ENCODE measurements at places on chromosomes 12 and 14. TPM values are rescaled to one million over a fixed set of nuclear protein-coding genes. Genes with fewer than 3 reads are reported as not detected.
A peak's percentile ranks its signal among the peaks of the same experiment; 100 is the strongest.

DNA sequence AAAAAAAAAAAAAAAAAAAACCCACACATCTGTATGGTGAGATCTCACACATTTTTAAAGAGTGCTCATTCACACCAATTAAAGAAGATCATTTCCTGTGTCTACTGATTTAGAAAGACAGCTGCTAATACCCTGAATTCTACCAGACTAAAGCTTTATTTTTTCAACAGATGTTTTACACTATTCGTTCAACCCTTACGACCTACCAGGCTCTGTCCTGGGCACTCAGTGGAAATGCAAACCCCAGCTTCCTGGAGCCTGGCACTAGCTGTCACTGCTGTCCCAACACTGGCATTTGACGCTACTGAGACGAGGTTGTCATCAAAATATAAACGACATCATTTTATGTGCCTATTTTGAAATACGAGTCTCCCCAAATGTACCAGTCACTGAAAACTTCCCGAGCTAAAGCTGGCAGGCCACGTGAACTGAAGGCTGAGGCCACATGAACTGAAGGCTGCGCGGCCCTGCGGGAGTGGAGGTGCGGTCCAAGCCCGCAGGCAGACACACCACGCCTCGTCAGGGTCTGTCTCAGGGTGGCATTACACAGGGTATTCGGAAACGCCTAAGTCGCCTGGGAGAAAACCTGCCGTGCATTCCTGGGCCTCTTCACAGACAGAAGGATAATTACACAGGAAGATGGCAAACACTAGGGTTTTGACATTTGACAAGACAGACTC, 27.2 kb downstream of the SLC15A4 start:
- peaks cover 94% of the 10 kb centered on the region for H3K36me3 ChIP-seq
- no peak for DNase-seq
- H3K4me3 ChIP-seq: no peak overlapping the region
- no peaks in the 10 kb centered on the region for H3K27me3 ChIP-seq
- no peak overlapping the region for H3K27ac ChIP-seq

GRCh38 chr12:45268672-45269411, 52.9 kb downstream of the ANO6 start:
- peak; percentile 84 for DNase-seq
- H3K4me1 ChIP-seq: peaks cover 17% of the 10 kb centered on the region
- H3K27ac ChIP-seq: peak overlapping the region; percentile 43
- no peaks in the 10 kb centered on the region for H3K36me3 ChIP-seq

- peaks cover 87% of the 10 kb centered on the region for H3K4me1 ChIP-seq
- H3K27me3 ChIP-seq: no peaks in the 10 kb centered on the region
- no peak for DNase-seq
- no peak overlapping the region for H3K27ac ChIP-seq
Measured at GRCh38 chr12:120227233-120228040, 26.5 kb upstream of the RPLP0 start.

- no peaks in the 10 kb centered on the region for H3K36me3 ChIP-seq
- DNase-seq: no peak
Measured at GRCh38 chr12:72273851-72274351, 1.7 kb downstream of the TRHDE start.

DNA sequence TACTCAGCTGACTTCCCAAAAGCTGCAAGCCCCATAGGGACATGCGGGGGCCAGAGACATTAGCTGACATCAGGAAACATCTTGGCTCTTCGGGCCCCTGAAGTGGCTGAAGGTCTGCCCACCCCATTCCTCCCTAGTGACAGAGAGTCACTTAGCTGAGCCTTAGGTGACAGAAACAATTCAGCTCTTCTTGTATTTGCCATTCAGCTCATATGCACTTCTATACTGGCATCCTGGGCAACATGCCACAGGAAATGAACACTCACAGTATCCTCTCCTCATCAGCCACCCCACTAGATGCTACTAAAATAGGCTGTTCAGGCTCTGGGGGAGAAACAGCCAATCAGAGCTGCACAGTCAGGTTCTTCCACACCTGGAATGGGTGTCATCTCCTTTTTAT, 3.4 kb downstream of the DCTN2 start:
- H3K27me3 ChIP-seq: peaks cover 8% of the 10 kb centered on the region
- H3K4me3 ChIP-seq: no peak overlapping the region
- H3K36me3 ChIP-seq: peaks cover 34% of the 10 kb centered on the region
- peaks cover 25% of the 10 kb centered on the region for H3K4me1 ChIP-seq
- DNase-seq: no peak
- no peak overlapping the region for H3K27ac ChIP-seq

Gene HOXC4
- total RNA-seq: 4.7 TPM

DNA sequence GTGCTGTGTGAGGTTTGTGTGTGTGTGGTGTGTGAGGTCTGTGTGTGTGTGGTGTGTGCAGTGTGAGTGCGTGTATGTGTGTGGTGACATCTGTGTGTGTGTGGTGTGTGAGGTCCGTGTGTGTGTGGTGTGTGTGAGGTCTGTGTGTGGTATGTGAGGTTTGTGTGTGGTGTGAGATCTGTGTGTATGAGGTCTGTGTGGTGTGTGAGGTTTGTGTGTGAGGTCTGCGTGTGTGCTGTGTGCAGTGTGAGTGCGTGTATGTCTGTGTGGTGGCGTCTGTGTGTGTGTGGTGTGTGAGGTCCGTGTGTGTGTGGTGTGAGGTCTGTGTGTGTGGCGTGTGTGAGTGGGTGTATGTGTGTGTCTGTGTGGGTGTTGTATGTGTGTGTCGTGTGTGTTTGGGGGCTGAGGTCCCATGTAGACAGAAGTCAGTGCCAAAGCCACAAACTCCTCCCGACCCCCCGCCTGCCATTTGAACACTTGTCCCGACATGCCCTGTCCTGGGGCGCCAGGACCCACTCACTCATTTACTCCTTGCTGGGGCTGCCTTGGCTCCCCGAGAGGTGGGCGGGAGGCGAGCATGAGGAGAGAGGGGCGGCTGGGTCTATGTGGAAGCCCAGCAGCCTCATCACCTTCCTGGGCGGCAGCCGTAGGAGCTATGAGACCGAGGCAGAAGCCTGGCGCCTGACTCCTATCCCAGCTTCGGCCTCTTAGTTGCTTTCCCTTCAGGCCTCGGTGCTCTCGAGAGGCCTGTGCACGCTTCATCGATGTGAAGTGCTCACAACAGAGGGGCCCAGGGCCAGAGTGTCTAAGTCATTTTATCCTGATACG, 20.5 kb downstream of the RILPL1 start:
- no peak overlapping the region for H3K27ac ChIP-seq
- peaks cover 4% of the 10 kb centered on the region for H3K4me1 ChIP-seq
- H3K36me3 ChIP-seq: peaks cover 45% of the 10 kb centered on the region
- DNase-seq: no peak
- H3K4me3 ChIP-seq: no peak overlapping the region

Gene ANO2
- total RNA-seq: 1.3 TPM

DNA sequence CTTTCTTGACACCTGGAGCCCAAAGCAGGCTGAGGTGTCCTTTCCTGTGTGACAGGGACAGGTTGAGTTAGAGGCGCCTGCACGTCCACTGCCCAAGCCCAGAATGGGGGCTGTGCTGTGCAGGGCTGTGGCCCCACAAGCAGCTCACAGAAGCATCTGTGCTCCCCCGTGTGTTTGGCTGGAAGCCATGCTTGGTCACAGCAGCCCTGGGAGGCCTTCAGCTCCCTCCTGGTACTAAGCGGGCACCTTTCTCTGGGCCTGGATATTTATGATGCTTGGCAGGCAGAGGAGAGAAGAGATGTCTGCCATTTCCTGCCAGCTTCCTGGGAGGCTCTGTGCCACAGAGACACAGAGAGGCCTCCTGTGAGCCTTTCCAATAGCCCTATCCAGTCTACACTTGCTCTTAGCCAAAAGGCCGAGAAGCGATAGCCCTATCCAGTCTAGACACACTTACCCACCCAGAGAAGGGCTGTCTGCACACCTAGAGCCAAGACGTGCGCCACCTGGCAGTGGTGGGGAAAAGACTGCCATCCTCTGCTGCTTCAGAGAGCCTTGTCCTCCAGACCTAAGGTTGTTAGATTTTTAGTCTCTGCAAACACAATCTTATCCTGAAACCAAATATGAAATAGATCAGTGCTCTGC, 117.4 kb downstream of the GCH1 start:
- no peak overlapping the region for H3K4me3 ChIP-seq
- H3K27ac ChIP-seq: no peak overlapping the region
- DNase-seq: no peak

GRCh38 chr14:100538351-100539002, 48.7 kb downstream of the BEGAIN start:
- no peak overlapping the region for H3K4me3 ChIP-seq
- no peaks in the 10 kb centered on the region for H3K36me3 ChIP-seq

Gene RPL10L
- total RNA-seq: not detected

- no peaks in the 10 kb centered on the region for H3K4me1 ChIP-seq
- no peaks in the 10 kb centered on the region for H3K27me3 ChIP-seq
- DNase-seq: no peak
- no peak overlapping the region for H3K4me3 ChIP-seq
- H3K36me3 ChIP-seq: no peaks in the 10 kb centered on the region
Measured at GRCh38 chr12:119772431-119772830, 104.5 kb downstream of the PRKAB1 start.

DNA sequence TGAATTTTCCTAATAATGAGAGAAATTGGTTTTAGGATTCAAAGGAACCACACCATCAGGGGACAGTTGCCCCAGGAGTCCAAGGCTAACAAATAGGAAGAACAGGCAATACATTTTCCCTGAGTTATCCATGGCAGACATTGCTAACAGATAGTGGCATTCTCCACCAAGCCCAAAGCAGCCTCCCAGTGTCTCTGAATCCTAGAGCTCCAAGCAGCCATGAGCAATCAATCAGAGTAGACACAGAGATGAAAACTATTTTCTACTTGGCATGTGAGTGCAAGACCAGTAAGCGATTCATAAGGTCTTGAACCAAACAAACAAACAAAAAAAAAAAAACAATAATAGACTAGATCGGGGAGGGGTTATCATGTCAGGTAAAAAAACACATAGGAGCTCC, 515.7 kb downstream of the MED13L start:
- H3K4me1 ChIP-seq: no peaks in the 10 kb centered on the region
- DNase-seq: no peak
- H3K36me3 ChIP-seq: no peaks in the 10 kb centered on the region
- H3K27me3 ChIP-seq: peaks cover 5% of the 10 kb centered on the region

DNA sequence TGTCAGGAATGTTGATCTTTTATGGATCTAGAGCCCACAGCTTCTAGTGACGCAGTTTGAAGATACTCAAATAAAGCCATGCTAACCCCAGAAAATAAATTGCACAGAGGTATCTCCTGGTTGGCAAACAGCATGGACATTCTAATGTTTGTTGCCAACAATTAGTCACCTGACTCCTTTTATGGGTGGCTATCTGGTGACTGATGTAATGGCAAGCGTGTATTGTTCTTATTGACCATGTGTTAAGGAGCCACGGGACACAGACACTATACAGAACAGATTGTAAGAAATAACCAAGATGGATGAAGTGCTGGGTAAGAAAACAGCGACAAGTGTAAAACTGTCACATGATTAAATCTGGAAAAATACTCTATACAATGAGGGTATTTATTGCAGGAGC, 401.3 kb upstream of the PDE3A start:
- peaks cover 9% of the 10 kb centered on the region for H3K4me1 ChIP-seq
- no peak overlapping the region for H3K4me3 ChIP-seq
- DNase-seq: no peak
- H3K27ac ChIP-seq: no peak overlapping the region
- no peaks in the 10 kb centered on the region for H3K36me3 ChIP-seq
- no peaks in the 10 kb centered on the region for H3K27me3 ChIP-seq

DNA sequence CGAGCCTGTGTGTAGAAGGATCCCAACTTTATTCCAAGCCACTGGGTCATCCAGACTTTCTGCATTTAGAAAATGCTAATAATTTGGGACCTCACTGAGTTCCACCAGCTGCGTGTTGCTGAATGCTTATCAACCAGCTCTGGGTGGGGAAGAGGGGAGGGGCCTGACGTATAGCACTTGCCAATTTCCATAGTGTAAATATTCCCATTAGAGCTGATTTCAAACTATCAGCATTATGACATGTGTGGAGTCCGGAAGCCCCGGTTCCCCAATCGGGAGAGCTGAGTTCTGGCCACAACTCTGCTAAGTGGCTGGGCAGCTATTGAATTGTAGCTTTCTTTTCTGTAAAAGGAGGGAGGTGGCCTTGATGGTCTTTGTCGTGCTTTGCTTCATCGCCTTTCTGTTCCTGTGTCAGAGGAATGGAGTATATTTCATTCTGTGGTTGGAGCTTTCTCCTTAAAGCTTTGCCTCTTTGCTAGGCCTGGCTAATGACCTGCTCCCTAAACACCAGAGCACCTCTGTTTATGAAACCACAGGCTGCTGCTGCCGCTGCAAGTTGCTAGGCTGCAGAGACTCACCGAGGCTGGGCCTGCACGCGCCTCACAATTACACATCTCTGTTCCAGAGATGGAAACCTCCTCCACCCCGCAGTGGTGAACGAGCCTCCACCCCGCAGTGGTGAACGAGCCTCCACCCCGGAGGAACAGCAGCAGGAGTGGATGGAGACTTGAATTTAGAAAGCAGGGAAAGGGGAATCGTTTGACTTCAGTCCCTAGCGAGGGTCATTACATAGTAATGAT, 7.7 kb upstream of the BCL7A start:
- no peak overlapping the region for H3K4me3 ChIP-seq
- no peaks in the 10 kb centered on the region for H3K27me3 ChIP-seq
- no peaks in the 10 kb centered on the region for H3K4me1 ChIP-seq
- no peak for DNase-seq
- H3K36me3 ChIP-seq: no peaks in the 10 kb centered on the region

GRCh38 chr12:78431931-78432330, 432.6 kb upstream of the SYT1 start:
- no peaks in the 10 kb centered on the region for H3K4me1 ChIP-seq
- no peaks in the 10 kb centered on the region for H3K36me3 ChIP-seq
- DNase-seq: no peak

Measured in suprapubic skin (tissue), 4 donors.